ENCODE measurements at places on chromosomes 2 and 18. TPM values are rescaled to one million over a fixed set of nuclear protein-coding genes. Genes with fewer than 3 reads are reported as not detected.

GRCh38 chr2:1544478-1545069 is 131.3 kb downstream of the TPO start:
- H3K36me3 ChIP-seq, result no peaks in the 10 kb centered on the region
- H3K27me3 ChIP-seq, result peaks cover 13% of the 10 kb centered on the region
- DNase-seq, result no peak
- peaks cover 10% of the 10 kb centered on the region for H3K4me1 ChIP-seq

- no peak overlapping the region for H3K4me3 ChIP-seq
- no peak for DNase-seq
Observed at GRCh38 chr2:240522406-240522805, 35.4 kb downstream of the ANKMY1 start.

FRZB gene
- total RNA-seq, result 1.7 TPM

GRB14 gene
- 0.31 TPM for total RNA-seq

SCG2 gene
- total RNA-seq, result not detected
